ENCODE measurements at places on chromosomes 5 and 9.
A peak's percentile ranks its signal among the peaks of the same experiment; 100 is the strongest.

- DNase-seq: no peak
Measured at GRCh38 chr9:116284518-116284917, 130.9 kb downstream of the PAPPA start.

GRCh38 chr5:136052692-136053335, 24.0 kb downstream of the TGFBI start:
- no peak for DNase-seq

DNA sequence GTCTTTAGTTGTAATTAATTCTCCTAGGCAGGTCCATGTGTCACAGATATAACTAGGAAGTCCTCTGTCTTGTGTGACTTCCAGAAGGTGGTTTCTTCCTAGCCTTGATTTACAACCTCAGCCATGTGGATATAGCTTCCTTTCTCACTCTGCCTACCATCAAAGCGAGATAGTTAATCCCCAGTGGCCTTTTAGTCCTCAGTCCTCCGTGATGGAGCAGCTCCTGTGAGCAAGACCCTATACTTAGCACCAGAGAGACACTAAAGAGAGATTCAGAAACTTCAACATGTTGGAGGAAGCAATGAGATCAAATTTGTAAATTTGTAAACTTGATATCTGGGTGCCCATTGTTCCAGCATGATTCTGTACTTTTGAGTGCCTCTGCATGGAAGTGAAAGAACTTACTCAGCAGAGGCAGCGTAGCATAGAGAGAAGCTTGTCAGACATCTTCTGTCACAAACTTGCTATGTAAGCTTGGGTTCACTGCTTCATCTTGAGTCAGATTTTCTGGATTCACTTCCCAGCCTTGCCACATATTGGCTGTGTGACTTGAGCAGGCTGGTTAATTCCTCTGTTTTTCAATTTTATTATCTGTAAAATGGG, 170.2 kb upstream of the NR3C1 start:
- no peak for DNase-seq

- DNase-seq: peak; percentile 4
Measured at GRCh38 chr5:80213466-80213865, 42.4 kb downstream of the SERINC5 start.

- no peak for DNase-seq
Measured at GRCh38 chr9:5949103-5949699, 58.5 kb downstream of the MLANA start.

- DNase-seq: no peak
Measured at GRCh38 chr5:133142782-133143181, 91.0 kb downstream of the HSPA4 start.

GRCh38 chr5:29218138-29218537, 1975.3 kb upstream of the CDH6 start:
- no peak for DNase-seq

DNA sequence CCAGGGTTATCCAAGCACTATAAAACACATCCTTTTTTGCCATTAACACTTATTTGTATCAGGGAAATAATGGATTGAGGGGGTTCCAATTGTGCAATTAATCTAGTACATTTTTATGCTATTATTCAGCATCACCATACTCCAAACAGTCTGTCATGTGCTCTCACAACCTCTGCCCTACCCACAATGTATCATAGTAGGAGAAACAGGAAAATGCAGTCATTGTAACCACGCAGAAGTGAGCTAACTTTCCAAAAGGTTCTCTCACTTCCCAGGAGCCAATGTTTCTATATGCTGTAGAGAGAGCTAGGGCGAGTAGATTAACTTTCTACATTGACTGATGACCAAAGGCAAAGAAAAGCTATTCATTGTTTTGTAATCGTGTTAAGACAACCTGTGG, 29.8 kb downstream of the DAB2 start:
- no peak for DNase-seq

DNA sequence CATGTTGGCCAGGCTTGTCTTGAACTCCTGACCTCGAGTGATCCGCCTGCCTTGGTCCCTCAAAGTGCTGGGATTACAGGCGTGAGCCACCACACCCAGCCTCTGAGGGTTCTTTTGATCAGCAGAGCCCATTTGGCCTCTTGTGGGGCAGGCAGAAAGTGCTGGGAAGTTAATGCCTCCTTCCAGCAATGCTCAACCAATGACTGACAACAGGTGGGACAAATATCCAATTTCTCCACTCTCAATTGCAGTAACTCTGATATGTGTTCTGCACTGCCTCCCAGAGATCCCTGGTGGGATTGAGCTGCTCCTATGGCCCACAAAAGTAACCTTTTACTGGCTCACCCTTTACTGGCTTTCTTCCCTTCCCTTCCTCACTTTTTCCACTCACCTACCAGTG, 79.9 kb upstream of the APC start:
- no peak for DNase-seq

GRCh38 chr5:9630251-9630650, at the start of gene TAS2R1:
Gene TAS2R1 (minus strand): TSS chr5:9630351. CDS start chr5:9630032, 319 bp downstream.
- DNase-seq: no peak

DNA sequence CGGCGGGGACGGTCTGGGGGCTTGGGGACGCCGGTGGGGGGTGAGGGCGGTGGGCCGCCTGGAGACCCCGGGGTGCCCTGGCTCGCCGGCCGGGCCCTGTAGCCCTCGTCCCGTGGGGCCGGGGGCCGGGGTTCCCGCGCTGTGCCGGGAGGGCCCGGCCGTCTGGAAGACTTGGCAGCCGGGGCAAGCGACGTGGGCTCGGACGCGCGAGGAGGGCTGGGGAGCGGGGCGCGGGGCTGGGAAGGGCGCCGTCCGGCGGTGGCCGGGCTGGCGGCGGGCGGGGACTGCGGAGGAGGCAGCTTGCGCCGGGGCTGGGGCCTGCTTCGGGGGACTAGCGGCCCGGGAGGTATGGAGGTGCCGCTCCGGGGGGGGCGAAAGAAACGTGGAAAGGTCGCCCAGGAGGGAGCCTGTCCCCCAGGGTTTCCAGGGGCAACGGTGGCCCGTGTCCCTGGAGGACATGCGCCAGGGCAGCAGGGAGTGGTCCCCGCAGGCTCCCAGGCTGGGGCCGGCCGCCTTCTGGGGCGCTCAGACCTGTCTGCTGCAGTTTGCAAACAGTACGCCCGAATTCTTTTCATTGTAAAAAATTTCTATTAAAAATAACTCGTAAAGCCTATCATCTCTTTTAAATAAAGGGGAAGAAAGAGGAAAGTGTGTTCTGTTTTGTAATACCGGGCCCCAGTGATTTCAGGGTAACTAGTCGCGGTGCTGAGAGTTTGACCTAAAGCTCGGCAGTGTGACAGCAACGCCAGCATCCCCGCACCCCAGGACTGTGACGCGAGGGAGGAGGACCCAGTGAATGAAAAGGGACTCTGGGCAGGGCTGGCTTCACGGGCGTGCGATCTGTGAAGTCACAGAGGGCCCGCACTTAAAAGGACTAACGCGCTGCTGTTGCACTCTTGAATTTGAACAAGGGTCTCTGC, 752 bp upstream of the ANKH start:
- DNase-seq: no peak

DNA sequence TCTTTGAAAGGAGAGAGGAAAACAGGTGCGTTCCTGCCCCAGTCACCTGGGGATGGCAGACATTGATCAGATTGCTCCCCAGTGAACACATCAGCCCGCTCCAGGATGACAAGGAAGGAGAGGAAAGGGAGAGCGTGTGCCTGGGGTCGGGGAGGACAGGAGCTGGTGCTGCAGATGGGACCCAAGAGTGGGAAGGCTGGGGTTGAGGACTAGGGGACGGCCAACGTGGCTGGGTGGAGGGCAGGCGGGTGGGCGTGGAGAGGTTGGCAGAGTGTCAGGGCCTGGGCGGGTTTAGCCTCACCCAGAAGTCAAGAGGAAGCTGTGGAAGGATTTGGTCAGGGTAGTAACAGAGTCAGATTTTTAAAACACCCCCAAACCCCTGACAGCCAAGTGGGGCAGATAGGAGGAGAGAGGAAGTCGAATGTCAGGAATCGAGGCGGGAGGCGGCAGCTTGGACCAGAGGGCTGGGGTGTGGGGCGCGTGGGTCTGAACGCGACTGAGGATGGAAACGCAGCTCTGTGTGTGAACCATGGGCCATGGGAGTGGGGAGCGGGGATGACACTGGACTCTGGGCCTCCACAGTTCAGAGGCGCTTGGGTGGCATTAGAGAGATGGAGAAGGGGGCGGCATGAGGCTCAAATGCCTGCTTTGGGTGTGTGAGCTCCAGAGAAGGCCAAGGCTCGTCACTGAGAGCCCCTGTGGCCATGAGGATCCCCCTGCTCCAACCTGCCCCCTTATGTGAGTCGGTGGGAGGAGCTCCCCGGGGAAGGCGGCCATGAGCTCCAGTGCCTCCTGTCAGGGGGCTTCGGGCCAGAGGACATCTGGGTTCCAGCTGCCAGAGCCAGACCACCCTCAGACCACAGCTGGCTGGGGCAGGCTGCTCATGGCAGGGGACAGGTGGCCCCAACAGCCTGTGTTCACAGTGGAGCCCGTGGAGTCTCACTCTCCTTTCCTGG, 24.6 kb downstream of the LAMC3 start:
- no peak for DNase-seq

GRCh38 chr5:53399926-53400697, 80.3 kb upstream of the FST start:
- no peak for DNase-seq

- no peak for DNase-seq
Measured at GRCh38 chr5:50878470-50878869, 212.0 kb downstream of the PARP8 start.

GRCh38 chr5:56561-57290, 35.2 kb upstream of the PLEKHG4B start:
- DNase-seq: peak; percentile 11

GRCh38 chr9:14173713-14174112, 140.2 kb downstream of the NFIB start:
- DNase-seq: no peak

GRCh38 chr5:50667653-50668595, 1.5 kb downstream of the PARP8 start:
- no peak for DNase-seq

GRCh38 chr5:95857185-95857945, 34.8 kb upstream of the GLRX start:
- no peak for DNase-seq

DNA sequence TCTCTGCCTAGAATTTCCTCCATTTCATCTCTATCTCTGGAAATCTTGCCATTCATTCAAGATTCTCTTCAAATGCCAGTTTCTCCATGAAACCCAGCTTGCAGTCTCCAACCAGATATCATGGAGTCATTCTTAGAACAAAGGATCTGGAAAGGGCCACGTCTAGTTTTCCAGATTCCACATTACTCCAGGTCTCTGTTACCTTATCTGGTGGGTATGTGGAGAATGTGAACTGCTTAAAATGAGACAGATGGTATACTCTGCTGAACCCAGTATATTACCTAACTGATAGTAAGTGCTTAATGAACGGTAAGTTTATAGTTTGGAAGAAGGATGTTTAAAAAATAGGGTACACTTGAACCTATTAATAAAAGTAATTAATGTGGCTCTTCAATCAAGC, 52.3 kb upstream of the ZSWIM6 start:
- DNase-seq: no peak

DNA sequence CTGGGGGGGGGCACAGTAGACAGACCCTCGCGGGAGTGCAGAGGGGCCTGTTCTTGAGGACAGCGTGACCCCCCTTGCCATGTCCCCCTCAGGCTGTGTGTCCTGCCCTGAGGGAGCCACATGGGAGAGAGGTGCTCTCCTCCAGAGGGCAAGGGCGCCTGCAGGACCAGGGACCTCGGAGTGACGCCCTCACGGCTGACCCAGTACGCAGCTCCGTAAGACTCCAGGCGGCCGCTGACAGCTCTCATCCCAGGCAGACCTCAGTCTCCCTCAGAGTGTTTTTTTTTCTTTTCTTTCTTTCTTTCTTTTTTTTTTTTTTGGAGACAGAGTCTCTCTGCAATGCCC, 27.3 kb downstream of the EXD3 start:
- DNase-seq: no peak

- no peak for DNase-seq
Measured at GRCh38 chr9:8832386-8832785, 1032.8 kb upstream of the DMAC1 start.

- DNase-seq: no peak
Measured at GRCh38 chr5:176658007-176658599, 10.8 kb downstream of the TSPAN17 start.

DNA sequence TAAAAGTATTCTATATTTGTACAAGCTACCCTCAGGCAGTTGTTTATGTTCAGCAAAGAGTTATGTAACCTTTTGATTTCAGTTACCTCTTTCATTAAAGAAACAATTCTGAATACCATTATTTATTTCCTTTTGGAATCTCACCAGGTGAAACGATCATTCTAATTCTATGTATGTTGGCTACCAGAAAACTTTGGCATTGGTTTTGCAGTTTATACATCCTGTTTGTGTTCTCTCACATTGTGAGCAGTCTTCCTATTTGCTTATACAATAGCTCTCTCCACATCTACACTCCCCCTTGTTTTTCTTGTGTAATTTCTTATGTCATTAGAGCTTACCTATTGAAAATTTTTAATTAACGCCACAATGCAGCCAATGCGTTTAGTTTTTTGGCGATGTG, 276.0 kb upstream of the MPDZ start:
- DNase-seq: no peak

DNA sequence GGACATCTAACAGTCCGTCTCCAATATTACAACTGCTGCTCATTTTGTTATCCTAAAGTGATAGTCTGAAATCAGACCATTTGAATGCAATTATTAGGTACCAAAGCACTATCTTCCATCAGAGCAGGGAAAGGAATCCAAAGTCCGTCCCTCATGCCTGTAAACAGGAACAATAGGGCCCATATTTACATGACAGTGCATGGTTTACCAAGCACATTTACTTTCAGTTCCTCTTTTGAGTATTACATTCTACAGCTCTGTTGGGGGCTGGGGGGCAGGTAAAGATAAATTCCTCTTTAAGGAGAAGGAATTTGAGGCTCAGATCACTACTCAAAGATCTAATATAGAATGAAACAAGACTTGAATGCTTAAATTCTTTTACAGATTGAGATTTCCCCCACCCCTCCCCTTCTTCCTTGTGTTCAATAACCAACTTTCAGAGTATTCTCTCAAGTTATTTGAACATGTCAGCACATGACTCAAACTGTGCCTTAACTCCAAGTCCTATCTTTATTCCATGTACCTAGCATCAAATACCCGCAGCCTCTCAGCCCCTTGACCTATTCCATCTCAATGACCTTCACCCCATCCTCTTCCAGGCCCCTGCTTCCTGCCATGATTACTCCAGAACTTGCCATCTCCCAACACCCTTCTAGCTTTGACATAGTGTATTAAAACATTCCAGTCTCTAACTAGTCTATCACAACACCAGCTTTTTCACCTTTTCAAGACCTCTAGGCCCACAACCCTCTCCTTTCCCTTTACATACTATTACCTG, 71.0 kb downstream of the BRINP1 start:
- no peak for DNase-seq

DNA sequence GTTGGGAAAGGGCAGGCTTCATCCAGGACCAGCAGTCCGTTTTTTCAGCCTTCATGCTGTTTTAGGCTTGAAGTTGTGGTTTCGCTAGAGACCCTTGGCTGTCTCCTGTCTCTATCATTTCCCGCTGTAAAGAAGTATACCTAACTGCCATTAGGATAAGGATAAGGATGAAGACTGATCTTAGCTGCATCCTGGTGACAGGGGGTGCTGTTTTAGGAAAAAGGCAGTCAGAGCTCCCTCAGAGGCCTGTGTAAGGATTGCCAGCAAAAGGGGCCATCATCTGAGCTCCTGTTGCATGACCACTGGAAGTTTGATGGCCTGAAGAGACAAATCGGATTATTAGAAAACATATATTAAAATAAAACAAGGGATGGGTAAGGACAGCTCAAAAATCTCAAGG, 64.8 kb upstream of the FGF10 start:
- DNase-seq: no peak

GRCh38 chr5:89826938-89827337, 582.6 kb downstream of the CETN3 start:
- no peak for DNase-seq
